ENCODE measurements at places on chromosomes 12 and 14. TPM values are rescaled to one million over a fixed set of nuclear protein-coding genes. Genes with fewer than 3 reads are reported as not detected.
A peak's percentile ranks its signal among the peaks of the same experiment; 100 is the strongest.

DNA sequence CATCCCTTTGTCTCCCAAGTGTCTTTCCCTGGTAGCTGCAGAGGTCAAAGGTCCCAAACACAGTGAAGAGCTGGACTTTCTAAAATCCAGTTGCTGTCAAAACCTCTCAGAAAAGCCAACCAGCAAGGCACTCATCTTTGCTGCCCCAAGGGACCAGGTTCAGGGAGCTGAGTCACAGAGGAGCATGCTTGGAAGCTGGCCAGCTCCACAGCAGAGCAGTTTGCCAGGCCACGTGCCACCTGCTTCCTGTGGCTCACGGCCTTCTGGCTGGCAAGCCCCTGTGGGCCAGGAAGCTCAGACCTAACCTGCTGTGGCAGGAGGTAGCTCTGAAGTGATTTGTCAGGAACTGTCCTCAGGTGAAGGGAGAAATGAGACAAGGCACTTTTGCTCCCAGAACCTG, 3.6 kb downstream of the ISCU start:
- DNase-seq: peak; percentile 85

DNA sequence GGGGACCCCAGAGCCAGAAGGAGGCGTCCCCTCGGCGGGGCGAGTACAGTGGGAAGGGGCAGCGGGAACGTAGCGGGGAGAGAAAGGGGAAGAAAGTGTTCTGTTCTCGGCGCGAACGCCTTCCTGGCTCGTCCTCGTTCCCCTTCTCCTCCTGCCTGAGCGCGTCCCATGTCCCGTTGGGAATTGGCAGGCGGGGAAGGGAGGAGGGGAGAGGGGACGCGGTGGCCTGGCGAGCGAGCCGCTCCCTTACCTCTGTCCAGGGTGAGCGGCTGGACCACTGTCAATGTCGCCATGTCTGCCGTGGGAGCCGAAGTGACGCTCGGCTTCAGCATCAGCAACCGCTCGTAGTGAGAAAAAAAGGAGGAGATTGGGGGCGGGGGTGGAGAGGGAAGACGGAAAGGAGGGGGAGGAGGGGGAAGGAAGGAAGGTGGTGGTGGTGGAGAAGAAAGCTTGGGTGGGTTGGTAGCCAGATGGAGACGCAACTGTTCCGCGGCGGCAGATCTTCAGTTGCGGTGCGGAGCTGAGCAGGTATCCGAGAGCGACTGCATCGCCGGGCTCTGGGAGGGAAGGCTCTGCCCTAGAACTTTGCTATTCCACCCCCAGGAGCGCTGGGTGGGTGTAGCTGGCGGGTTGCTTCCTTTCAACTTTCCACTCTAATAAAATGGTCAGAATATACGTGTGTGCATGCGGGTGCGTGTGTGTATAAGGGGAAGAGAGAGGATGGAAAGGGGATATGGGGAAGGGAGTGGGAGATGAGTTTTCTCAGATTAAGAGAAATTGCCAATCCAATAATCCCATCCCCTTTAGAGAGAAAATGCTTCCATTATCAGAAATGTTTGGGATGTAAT, at the start of gene LIN7A:
Gene LIN7A (minus strand): TSS at position 544 of the 848 bp plus-strand sequence. CDS start 212 bp downstream, at position 332.
- no peak for DNase-seq

DNA sequence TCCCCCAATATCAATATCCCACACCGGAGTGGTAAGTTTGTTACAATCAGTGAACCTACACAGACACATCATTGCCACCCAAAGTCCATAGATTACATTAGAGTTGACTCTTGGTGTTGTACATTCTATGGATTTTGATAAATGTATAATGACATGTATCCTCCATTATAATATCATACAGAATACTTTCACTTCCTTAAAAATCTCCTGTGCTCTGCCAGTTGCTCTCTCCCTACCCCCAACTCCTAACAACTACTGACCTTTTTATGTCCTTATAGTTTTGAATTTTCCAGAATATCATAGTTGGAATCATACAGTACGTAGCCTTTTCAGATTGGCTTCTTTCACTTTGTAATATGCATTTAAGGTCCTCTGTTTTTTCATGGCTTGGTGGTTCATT, 48.4 kb downstream of the SLC4A8 start:
- DNase-seq: no peak

DNA sequence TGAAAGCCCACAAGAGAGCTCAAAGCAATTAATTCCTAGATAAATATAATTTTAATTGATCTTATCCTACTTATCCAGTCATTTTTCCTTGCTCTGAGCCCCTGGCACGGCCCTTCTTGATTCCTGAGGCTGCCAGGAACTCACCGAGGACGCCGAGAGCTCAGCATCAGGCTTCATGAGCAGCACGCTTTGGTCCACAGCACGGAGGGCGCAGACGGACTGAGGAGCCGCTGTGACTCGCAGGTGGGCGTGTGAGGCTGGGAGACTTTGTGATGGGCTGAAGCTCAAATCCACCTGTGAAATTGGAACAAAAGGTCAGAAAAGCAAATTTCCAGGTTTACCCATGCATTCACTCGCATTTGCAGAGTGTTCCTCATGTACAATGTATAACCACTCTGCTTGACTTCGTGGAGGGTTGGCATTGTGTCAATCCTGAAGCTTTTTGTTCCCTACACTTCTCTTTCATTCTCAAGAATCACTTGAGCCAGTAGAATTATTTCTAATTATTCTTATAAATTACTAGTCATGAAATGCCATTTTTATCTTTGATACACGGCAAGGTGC, 17.2 kb downstream of the A2M start:
- DNase-seq: no peak

GRCh38 chr12:129903092-129903945, 506 bp downstream of the TMEM132D start:
- DNase-seq: no peak

DNA sequence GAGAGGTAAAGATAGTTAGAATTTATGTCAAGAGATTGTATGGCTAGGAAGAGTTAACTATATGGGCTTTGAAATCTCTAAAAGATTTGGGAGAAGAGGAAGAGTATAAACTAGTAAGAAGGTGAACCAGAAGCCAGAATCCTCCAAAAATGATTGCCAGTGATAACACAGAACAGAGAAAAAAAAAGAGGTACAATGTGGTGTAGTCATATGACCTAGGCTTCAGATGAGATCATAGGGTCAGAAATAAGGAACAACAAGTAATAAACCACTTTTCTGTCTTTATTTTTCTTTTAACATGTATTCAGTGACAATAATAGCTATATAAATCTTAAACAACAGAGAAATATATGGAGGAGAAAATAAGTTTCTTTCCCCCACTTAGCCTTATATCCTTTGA, 2.0 kb upstream of the NECAP1 start:
- DNase-seq: no peak

DNA sequence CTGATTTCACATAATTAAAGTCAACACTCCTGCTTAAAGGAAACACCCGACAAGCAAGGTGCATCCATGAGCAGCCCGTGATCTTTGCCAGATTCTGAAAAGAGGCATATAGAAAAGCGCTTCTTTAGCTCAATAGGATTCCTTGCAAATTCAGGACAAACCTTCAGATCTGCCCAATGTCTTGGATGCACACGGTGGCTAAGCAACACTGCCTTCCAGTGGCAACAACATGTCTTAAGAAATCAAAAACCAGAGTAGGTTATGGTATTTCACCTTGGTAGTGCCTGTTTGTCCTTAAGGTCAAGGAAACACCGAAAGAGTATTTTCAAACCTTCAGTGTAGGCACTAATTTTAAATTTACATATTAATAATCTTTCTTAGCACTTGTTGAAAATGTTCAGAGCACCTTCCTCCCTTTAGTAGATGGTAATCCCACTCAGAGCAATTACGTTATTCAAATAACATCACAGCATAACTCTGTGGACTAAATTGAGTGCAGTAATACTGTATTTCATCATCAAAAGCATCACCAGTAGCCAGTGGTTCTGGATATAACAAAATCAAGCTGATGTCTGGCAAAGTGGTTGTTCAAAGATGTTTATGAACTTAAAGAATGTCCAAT, 58.0 kb upstream of the CDKN3 start:
- DNase-seq: no peak

DNA sequence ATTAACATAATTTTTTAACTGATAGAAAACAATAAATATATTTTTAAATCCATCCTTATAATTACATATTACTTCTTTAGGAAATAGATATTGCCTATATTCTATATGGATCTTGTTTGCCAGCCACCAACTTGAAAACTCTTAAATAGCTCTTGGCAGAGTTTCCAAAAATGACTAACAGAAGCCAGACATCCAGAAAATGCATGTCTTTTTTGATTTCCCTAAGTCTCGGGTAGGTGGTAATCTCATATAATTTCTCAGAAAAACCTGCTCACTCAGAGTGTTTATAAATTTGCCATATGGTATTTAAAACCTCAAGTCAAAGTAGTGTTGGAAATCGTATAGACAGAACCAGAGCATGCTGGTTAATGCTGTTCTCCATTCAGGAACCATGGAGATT, 360.4 kb upstream of the FOXG1 start:
- DNase-seq: no peak

DNA sequence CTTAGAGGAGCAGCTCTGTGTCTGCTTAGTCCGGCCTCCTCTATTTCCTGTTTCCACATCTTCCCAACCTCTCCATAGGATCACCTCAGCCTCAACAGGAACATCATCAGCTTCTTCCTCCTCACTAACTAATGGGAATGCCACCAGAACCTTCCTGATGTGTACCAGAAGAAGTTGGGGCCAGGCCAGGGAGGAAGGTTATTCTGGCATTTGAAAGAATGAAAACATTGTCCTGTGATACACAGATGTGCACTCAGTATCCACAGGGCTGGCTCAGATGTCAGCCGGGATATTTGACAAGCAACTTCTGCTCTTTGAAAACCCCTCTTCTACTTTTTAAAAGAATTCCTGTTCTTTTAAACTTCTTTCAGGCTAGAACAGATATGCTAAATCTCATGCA, 63.6 kb downstream of the TMEM30B start:
- DNase-seq: no peak

DNA sequence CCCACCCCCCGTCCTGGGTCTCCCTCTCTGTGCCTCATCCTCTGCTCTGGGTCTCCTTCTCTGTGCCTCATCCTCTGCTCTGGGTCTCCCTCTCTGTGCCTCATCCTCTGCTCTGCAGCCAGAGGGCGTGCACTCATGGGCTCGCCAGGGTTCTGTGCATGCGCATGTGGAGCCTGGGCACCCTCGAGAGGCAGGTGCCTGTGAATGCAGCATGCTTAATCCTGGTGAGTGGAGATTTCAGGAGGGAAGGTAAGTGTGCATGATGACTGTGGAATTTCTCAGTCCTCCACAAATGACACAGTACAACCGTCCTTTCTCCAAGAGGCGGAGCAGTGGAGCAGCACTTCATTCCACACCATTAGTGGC, 65.2 kb downstream of the EP400 start:
- no peak for DNase-seq

DNA sequence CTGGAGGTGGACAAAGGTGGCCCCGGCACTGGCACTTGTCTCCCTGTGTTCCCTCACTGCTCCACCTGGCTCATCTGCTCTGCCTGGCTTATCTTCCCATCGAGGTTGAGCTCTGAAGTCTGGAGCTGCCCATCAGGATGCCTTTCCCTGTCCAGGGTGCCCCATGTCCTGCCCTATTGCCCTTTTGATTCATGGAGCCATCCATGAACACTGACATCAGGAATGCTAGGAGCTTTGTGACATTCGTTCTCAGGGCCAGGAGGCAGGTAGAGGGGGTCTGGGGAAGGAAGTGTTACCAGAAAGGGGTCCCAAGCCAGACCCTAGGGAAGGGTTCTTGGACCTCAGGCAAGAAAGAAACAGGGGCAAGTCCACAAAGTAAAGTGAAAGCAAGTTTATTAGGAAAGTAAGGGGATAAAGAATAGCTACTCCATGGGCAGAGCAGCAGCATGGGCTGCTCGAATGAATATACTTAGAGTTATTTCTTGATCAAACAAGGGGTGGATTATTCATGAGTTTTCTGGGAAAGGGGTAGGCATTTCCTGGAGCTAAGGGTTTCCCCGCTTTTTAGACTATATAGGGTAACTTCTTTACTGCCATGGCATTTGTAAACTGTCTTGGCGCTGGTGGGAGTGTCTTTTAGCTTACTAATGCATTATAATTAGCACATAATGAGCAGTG, 51.6 kb downstream of the RIN3 start:
- no peak for DNase-seq

DNA sequence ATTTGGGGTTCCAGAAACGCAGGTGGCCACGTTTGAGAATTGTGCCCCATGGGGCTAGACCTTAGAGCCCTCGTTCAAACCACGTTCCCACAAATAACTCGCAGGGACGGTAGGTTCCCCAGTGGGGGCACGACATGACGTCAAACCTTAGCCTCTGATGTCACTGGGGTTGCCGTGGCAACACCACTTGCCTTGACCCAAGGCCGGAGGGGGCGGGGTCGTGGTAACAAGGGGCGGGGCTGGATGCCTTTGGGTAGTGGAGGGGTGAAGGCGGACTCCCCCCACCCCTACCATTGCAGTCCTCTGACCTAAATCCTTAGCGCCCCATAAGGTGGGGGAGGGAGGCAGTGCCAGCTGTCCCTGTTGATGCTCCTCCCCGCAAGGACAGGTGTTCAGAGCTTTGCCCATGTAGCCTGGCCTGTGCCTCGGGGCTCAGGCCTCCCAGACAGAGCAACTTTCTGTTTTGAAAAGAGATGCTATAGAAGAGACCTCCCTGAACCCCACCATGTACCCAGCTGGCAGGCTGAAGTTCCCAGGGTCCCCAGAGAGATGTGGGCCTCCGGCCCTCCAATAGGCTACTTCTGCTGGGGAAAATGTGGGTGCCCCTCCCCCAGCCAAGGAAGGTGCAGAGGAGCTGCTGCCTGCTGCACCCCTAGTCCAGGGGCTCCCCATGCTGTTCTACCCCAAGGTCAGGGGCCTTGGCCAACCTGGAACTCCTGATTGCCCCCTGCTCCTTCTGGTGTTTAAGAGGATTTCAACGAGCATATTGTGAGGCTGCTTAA, 1.9 kb downstream of the FAM222A start:
- no peak for DNase-seq

DNA sequence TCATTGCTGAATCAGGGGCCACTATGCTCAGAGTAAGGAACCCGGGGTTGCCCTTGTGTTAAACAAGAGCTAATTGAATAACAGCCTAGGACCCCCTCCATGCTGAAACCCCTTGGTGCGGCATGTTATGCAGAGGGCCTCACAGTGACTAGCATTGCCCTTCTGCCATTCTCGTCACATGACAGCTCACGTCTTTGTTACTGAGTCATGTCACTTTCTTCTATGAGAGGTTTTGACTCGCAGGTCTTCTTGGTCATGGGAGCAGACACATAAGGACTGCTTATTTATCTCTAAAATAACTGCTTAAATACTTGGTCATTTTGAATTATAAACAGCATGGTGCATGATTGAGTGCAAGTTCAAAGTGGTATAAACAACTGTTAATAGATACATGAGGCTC, 24.9 kb downstream of the TCTN1 start:
- DNase-seq: no peak

- DNase-seq: no peak
Observed at GRCh38 chr12:116418551-116418950, 140.6 kb upstream of the MAP1LC3B2 start.

- no peak for DNase-seq
Observed at GRCh38 chr12:13099066-13099843, 4.2 kb downstream of the GSG1 start.

ABCD2 gene
- total RNA-seq: 8.6 TPM

ZNF891 gene
- 1.2 TPM for total RNA-seq

PCED1B gene
- 138 TPM for total RNA-seq

MYRFL gene
- not detected for total RNA-seq

ANKRD33 gene
- total RNA-seq: not detected

Measured in activated naive CD4-positive, alpha-beta T cell treated with anti-CD3 and anti-CD28 coated beads for 36 hours (primary cell).